Neural progenitor cell (in vitro differentiated cells): ENCODE measurements at places on chromosomes 16 and 17.

DNA sequence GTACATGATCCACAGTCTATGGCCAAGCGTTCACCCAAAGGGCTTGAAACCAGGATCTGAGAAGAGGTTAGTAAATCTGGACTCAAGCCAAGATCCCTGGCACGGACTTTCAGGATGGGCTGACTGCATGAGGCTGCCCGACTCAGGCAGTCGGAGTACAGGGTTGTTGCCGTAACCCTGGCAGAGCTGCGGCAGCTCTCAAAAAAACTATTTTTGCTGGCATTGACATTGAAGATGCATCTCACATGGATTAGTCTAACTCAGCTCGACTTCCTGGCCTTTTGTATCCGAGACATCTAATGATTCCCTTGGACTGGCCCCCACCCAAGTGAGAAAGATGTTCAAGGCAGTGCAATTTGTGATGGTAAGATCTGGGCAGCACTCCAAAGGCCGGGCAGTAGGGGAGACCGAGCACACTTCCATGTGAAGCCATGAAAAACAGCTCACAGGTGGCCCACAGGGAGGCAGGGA, 6.2 kb downstream of the SLC47A1 start:
- DNase-seq, result no peak

GRCh38 chr17:10798332-10798749, 5.6 kb downstream of the TMEM238L start:
- no peak for DNase-seq

GRCh38 chr17:32609085-32609484, 122.3 kb downstream of the CDK5R1 start:
- no peak for DNase-seq

DNA sequence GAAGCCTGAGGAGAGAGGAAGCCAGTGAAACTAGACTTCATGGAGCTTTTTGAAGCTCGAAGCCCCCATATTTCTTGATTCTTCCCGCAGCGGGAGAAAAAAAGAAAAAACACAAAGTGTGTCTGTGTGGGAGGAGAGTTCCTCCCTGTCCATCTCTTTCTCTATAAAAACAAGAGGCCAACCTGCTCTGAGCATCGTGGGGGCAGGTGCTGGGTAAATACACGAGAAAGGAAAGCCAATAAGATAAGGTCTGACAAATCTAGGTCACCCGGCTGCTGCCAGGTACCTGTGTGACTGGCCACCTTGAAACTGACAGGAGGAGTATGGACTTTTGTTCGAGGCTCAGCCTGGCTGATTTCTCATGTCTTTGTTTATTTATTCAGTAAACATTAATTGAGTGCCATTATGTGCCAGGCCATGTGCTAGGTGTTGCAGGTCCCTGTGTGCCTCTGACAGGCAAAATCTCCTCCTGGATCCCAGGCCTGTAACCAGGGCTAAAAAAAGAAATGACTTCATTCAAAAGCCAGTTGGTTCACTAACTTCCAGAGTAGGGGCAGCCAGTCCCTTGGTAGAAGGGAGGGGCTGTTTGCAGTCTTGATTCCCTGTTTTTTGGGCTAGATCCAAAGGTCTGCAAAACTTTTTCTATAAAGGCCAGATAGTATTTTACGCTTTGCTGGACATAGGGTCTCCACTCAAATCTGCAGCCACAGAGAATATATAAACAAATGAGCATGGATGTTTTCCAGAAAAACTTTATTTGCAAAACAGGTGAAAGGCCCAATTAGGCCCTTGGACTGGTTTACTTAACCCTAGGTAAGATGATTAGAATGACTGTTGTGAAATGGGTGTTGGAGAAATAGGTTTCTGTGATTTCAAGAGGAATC, 35.6 kb downstream of the YPEL2 start:
- no peak for DNase-seq

DNA sequence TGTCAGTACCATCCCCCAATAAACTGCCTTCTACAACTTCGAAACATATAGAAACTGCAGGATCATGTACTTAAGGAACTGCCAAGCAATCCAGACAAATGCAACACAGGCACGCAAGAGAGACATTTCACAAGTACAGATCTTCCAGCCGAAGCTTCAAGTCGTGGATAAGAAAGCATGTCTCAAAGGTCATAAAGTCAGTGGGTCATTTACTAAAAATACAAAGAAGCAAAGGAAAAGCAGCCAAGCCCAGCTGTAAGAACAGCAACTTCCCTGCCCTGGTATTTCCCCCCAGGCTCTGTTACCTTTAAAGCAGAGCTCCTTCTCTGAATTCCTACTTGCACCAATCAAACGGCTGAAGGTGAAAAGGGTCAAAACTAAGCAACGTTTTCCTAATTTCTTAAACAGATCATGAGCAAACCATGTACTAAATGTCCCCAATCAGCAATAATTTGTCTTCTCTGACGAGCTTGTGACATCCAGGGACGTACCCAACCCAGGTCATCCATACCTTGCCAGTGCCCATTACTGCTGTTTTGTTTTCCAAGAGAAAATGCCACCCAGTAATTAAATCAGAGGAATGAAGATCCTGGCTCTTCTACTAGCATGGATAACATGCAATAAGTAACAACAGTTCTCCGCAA, 1.7 kb downstream of the AKTIP start:
- DNase-seq, result no peak

DNA sequence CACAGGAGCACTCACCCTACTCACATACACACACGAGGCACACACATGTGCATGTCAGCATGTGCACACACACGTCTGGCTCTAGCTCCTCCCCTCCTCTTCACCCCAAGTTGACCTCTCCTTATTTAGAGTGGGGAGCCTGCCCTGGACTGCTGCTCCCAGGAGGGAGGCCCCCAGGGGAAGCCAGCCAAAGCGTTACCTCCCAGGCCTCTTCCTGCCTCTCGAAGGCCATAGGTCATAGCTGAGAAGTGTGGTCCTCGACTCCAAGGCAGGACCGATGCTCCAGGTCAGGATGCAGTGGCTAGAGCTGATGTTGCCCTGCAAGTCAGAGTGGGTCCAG, 18.8 kb downstream of the POLR3K start:
- DNase-seq, result no peak
